A673 (cell line): ENCODE measurements at places on chromosomes 6 and 20. TPM values are rescaled to one million over a fixed set of nuclear protein-coding genes. Genes with fewer than 3 reads are reported as not detected.
A peak's percentile ranks its signal among the peaks of the same experiment; 100 is the strongest.

BMP7 gene
- total RNA-seq = 7.5 and 18.9 TPM in 2 replicates

DEFB121 gene
- total RNA-seq = not detected in 2 replicates

ERVFRD-1 gene
- 0.09 and 0.11 TPM in 2 replicates for total RNA-seq

BLTP3A gene
- 20.4 and 25.3 TPM in 2 replicates for total RNA-seq

SLPI gene
- total RNA-seq = not detected in 2 replicates

KCNK16 gene
- total RNA-seq = not detected in 2 replicates

GLP1R gene
- total RNA-seq = not detected in 2 replicates

MUC21 gene
- total RNA-seq = not detected in 2 replicates

- DNase-seq = peak; percentile 93
These were observed at the start of gene FBXO30 for GRCh38 chr6:145814501-145815308. Gene FBXO30 (minus strand): TSS chr6:145814795. CDS start chr6:145806405, 8,390 bp downstream.

DNA sequence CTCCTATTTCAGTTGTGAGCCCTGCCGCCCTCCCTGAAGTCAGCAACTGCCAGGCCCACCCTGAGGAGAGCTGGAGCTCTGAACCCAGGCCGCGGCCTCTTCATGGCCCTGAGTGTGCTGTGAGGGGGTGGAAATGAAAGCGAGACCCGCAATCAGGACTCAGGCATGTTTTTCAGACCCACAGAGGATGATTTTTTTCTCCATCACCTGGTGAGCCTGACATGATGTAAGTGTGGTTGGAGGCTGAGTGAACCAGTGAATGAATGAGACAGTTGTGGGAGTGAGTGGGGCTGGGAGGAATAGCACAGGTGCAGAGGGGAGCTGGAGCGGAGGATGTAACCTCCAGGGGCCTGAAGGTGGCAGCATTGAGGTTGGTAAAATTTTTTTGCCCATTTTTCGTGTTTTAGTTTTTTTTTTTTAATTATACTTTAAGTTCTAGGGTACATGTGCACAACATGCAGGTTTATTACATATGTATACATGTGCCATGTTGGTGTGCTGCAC lies 18.3 kb downstream of the RAET1L start:
- DNase-seq = peak; percentile 31

DNA sequence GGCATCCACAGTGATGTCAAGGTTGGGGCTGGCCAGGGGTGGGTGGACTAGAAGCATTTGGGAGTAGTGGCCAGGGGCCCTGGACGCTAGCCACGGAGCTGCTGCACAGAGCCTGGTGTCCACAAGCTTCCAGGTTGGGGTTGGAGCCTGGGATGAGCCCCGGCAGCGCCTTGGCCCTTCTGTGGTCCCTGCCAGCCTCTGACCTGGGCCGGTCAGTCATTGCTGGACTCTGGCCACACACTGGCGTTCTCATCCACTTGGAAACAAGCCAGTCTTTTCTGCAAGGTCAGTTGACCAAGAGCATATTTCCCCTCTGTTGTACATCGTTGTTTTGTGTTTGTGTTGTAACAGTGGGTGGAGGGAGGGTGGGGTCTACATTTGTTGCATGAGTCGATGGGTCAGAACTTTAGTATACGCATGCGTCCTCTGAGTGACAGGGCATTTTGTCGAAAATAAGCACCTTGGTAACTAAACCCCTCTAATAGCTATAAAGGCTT lies 8.4 kb downstream of the PSMA7 start:
- DNase-seq = no peak

DNA sequence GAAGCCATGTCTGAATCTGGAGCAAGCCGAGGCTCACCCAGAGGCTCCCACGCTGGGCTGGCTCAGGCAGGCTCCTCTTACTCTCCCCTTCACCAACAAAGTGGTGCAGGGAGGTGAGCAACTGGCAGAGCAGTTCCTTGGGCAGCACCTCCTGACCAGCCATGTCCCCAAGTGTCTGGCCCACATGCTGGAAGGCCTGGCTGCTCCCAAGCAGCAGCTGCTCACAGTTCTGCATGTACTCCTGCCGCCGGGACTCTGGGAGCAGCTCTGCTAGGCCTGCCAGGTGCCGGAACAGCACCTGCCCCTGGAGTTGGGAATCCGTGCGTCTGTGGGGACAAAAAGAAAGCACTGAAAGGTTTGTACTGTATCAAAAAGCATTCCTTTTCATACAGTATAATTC lies 57.1 kb upstream of the LYRM2 start:
- DNase-seq = no peak

DNA sequence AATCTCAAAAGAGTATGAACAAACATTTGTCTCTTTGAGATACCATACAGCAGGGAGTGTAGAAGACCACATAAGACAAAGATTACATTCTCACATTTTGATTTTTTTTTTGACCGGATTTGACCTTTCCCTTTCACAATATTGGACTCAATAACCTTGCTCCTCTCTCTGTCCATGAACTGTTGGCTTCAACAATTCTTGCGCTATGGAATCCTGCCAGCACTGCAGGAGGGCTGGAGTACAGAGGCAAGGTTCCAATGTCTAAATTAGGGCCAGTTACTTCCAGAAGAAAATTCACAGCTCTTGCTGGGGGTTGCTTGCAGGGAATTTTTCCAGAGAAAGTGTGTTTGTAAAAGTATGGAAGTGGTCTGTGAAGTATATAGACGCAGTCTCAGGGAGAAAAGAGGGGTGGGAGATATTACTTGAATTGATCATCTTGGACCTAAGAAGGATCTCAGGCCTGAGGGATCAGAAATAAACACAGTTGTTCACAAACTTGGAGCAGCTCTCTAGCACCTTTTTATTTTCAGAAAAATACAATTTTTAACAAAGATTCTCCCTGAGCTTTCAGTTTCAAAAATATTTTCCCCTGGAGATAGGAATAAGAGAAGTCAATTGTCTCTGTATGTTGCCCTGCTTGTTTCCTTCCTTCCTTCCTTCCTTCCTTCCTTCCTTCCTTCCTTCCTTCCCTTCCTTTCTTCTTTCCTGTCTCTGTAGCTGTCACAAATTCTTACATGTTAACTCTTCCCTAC lies 765.9 kb downstream of the BCKDHB start:
- DNase-seq = peak; percentile 88

DNA sequence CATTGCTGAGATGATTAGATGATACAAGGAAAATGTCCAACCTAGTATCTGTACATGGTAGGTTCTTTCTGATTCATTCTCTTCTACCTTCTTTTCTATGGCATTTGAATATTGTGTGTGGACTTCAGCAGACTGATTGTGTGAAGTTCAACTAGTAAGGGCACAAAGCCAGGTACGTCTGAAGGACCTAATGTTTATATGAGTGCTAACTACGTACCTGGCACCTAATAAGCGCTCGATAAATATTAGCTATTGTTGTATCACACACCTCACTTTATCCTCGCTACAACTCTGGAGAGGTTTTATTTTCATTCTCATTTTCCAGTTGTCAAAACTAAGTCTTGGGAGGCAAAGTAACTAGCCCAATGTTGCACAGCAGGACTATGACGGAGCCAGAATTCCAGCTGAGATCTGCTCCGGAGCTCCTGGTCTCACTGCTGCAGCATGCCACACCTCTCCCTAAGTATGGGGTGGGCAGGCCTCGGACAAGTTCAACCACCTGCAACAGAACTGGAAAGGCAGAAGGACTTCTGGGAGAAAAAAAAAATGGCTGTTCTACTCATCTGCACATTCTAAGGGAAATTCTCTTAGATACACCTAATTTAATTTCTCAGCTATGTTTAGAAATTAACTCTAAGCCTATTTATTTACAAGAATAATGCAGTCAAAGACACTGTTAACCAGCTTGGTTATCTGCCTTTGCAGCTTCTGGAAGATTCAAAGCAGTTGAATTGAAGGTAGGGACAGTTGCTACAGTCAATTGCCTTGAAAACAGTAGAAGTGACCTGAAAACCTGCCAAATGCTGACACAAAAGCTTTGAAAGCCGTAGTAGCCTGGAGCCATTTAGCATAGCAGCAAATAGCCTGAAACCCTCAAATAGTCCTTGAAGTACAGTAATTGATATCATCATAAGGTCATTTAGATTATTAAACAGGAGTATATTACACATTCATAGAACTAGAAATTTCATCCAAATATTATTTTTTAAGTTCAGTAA lies 165.0 kb downstream of the PDE7B start:
- DNase-seq = peak; percentile 12

DNA sequence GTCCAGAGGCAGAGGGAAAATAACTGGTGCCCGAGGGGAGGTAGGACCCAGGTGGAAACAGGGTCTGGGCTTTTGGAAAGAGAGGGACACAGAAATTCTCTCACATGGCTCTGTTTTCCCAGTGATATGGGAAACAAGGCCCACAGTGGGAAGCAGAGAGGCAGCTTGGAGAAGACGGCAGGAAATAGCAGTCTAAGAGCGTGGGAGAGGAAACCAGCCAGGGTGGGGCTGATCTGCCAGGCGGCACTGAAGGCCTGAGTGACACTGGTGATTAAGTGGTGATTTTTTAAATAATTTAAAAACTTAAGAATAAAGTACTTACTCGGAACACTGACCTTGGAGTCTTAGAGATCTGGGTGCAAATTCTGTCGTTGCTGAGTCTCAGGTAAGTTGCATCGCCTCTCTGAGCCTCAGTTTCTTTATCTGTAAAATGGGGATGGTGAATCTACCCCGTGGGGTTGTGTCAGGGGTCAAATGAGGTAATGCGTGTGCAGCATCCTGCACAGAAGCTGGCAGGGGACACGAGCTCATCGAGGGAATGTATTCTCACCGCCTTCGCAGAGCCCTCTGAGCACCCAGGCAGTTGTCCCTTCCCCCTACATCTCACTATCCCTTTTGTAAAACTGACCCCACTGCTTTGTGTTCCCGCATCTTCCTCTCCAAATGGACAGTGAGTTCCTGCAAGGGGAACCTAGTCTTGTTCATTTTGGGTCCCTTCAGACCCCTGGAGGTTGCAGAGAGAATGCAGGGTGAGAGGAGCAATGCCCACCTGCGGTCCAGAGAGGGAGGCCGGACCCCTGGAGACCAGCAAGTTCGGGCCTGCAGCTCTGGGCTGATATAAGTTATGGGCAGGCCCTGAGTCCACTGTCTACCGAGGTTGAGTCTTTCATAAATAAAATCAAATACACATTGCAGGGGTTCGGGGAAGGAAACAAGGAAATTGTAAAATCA lies 228.6 kb upstream of the PMEPA1 start:
- no peak for DNase-seq

- peak; percentile 68 for DNase-seq
These were observed 190.8 kb downstream of the MTFR2 start for GRCh38 chr6:136059308-136059707.

DNA sequence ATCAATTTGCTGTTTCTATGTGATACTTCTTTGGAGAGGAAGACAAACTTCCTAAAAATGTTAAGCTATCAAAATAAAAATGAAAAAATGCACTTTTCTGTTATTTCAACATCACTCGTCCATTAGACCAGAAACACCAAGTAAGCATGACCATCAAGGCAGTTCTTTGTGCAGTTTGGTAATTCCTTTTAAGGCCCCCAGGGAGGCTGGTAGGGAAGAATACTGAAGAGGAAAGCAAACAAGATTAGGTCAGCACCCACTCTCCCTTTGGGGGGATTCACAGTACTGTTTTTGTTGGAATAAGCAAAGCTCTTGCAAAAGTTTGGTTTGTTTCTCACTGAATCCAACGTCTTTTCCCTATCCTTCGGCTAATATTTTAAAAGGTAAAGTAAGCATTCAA lies 206.8 kb upstream of the SLC35B3 start:
- DNase-seq = no peak

DNA sequence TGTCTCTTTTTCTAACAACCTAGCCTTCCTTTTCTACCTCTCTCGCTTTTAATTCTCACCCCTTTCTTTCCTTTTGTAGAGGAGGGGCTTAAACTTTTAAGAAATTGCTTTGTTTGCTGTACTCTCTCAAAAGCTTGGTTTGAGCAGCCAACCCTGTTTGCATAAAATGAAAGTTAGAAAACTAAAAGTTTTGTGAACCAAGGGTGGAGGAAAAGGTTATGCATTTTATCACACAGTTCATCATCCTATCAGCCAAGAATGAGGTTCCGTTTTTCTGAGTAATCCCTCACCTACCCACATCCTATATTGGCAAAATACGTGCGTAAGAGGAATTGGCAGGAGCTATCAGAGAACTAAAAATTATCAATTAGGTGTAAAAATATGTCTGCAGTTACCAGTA lies 42.8 kb upstream of the LOC128125822 start:
- no peak for DNase-seq

DNA sequence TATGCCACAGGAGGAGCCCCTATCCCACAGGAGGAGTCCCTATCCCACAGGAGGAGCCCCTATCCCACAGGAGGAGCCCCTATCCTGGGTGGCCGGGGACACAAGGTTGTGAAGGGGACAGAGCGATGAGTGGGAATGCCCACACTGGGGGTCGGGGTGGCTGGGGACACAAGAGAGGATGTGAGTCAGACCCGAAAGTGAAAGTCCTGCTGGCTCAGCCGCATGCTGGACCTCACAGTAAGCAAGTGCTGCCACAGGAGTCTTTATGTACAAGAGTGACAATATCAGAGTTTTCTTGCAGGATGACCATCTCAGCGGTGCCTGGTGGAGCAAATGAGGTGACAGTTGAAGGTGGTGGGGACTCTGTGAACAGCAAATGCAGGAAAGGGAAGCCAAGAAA lies 93.7 kb downstream of the PSMB1 start:
- no peak for DNase-seq

GRCh38 chr6:53794137-53794719 lies 577 bp upstream of the LRRC1 start:
- DNase-seq = peak; percentile 80

DNA sequence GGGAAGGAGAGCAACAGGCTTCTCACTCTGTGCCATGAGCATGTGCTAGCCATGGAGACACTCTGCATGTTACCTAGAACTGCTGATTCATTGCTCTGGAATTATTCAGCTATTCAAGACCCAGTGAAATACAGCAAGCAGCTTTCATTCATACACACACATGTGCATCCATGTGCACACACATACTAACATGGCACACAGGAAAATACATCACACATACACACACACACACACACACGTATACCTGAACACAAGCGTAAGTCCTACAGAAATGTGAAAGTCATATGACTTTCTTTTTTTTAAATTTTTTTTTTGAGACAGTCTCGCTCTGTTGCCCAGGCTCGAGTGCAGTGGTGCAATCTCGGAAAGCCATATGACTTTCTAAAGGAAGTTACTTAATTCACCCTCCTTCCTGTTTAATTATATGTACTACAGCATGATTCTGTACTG lies 108.2 kb upstream of the NFATC2 start:
- peak; percentile 86 for DNase-seq

DNA sequence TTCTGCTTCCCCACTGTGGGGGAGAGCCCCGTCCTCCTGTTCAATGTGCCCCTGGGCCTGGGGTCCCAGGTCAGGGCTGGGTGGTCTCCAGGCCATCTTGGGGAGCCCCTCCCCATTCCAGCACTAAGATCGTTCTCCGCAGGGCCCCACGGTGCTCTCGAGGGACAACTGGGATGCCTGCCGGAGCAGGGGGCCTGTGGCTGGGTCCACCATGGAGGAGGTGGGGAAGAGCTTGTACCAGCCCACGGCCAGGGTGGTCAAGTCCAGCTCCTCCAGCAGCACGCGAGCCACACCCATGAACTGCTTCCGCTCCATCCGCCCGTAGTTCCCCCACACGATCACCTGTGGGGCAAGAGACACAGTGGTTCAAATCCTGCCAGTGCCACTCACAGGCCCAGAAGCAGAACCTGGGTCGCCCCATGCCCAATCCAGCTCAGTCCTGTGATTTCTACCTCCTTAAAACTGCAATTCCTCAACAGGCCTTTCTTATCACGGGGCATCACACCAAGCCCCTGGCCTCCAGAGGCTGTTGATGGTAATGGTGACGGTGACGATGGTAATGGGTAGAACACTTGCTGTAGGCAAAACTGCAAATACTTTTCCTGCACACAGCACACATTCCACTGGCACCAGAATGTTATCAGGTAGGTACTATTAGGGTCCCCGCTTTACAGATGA lies 10.5 kb downstream of the KCNK15 start:
- DNase-seq = no peak

GRCh38 chr20:24684421-24684871 lies 215.0 kb downstream of the SYNDIG1 start:
- no peak for DNase-seq

GRCh38 chr20:18678549-18679419 lies 90.9 kb downstream of the DTD1 start:
- DNase-seq = no peak
